ENCODE measurements at places on chromosomes 12 and 14.

DNA sequence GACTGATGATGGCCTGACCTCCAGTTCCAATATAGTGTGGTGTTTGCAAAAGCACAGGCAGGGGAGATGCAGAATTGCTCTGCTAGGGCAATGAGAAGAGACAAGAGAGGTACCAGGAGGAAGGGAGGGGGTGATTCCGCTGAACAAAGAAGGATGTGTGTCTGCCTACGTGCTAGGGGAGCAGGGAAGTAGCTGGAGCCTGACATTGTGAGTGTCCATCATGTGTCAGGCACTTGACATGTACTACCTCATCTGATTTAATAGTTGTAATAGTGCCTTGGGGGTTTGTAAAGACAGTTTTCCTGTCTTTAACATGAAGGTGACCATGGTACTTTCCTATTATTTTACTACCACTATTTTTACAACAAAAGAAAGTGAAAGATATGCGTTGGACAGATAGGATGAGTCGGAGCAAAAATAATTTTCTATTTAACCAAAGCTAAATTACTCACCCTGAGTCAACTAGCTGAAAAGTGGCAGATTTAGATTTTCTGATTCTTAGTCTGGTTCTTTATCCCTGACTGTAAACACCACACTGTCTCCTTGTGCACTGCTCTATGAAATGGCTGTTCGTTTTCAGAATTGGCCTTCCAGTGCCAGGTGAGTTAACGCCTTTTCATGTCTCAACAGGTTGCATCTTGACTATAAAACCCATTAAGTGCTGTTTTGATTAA lies 33.7 kb upstream of the TEAD4 start:
- DNase-seq, result no peak

DNA sequence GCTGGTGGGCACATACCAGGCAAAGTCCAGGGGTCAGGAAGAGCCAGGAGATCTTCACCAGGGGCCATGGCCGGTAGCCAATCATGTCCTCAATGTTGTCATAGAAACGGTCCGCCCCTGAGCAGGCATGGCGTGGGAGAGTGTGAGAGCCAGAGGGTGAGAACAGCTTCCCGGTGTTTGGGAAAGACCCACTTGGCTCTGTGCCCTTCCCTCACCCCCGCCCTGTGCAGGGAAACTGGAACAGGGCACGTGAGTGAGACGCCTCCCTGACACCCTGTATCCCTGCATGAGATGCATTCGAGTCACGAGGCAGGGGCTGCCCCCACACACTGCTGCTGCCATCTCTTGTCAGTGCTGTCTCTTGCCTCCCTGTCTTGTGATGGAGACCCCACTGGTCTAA lies 20.7 kb downstream of the SLC6A12 start:
- DNase-seq, result no peak

GRCh38 chr14:66503532-66503931 lies 4.4 kb upstream of the GPHN start:
- DNase-seq, result no peak

GRCh38 chr12:113044516-113044915 lies 12.0 kb upstream of the DTX1 start:
- no peak for DNase-seq

DNA sequence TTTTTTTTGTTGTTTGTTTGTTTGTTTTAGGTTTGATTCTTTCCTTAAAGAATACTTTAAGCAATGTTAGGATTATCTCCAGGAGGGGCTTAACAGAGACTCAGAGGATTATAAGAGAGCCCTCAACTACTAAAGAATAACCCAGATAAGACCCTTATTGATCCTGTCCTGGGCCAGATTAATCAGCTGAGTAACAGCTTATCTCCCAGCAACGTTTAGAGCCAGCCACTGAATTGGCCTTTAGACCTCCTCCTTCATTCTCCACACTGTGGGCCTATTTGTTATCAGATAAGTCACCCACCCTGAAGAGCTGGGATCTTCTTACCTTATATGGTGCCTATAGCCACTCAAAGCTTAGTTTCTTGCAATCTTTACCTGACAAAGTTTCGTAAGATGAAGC lies 71.1 kb downstream of the FIGNL2 start:
- DNase-seq, result no peak

- DNase-seq, result no peak
Measured at GRCh38 chr12:45914090-45914489, 76.3 kb downstream of the SCAF11 start.

DNA sequence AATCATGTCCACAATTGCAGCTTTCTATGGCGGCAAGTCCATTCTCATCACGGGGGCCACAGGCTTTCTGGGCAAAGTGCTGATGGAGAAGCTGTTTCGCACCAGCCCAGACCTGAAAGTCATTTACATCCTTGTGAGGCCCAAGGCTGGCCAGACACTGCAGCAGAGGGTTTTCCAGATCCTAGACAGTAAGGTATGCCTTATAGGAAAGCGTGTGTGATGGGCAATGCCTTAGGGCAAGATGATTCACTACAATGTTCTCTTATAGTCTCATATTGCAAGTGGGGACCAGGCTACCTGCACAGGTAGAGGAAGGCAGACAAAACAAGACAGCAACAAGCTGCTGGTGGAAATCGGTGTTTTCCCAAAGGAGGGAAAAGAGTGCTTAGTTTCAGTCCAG lies 110.5 kb downstream of the ERGIC2 start:
- no peak for DNase-seq

- no peak for DNase-seq
Measured at GRCh38 chr14:100294963-100295330, 11.3 kb downstream of the SLC25A29 start.

DNA sequence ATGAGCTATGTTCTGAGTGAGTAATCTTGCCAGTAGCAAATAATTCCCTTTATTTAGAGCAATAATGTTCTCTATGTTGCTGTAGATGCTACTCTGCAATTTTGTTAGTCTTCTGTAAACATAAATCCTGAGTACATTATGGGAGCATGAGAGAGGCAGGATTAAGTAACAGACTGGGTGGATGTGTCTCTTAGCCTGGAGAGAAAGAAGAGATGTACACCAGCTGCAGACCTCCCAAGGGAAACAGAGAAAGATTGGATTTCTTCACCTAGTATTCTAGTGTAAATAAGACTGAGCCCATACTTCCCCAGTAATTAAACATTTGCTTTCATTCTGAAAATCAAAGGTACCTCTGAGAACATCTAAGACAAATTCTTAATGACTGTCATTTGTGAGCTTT lies 564.0 kb downstream of the TRHDE start:
- no peak for DNase-seq

GRCh38 chr12:92933606-92934005 lies 4.5 kb upstream of the EEA1 start:
- DNase-seq, result no peak

DNA sequence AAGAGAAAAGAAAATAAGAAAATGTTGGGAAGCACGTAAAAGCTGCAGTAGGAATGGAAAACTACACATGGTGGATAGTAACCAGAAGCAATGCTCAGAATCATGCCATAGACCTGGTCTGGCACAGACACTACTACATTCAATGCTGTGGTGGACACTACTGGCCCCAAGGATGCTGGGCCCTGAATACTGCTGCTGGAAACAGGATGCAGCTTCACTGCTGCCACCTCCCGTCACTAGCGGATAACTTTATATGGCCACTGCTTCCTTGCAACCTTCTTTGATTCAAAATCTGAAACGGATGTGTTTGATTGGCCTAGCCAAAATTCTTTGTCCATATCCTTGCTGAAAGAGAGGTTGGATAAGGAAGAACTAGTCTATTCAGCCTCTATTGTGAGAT lies 30.7 kb downstream of the ADCY6 start:
- no peak for DNase-seq

DNA sequence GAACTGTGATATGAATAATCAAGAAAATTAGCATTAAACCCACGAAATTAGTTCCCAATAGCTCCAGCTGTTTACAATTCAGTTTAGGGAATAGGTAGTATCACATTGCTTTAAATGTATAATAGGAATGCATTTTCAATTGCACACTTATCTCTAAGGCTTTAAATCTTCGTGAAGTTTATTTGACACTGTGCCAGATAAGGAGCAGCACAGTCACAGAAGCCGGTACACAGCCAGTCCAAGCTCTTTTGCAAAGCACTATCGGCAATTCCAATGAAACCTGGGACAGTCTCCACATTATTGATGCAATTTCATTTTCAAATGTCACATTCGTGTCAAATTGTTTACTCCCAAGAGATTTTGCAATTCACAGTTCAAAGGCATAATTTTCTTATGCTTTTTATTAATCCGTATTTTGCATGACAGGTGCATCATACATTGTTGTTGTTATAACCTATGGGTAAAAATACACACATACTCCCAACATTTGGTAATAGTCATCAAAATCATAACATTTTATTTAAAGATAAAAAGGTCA lies 602.8 kb downstream of the RPS29 start:
- no peak for DNase-seq

- no peak for DNase-seq
Measured at GRCh38 chr12:88952562-88952942, 372.3 kb upstream of the KITLG start.

DNA sequence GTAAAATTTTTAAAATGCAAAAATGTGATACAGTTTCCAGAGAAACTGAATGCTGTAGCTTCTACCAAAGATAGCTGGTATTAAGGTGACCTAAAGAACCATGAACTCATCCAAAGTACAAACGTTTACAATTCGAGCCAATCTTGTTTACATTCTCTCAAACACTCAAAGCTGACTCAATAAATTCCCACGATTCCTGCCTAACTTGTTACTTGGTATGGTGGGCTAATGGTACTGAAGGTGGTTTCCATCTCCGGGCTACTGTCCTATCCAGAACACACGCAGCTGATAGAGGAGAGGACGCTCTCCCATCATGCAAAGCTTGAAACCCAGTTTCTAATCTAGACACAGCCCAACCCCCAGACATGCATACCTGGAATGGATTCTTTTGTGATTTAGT lies 31.5 kb downstream of the RAD9B start:
- DNase-seq, result no peak

DNA sequence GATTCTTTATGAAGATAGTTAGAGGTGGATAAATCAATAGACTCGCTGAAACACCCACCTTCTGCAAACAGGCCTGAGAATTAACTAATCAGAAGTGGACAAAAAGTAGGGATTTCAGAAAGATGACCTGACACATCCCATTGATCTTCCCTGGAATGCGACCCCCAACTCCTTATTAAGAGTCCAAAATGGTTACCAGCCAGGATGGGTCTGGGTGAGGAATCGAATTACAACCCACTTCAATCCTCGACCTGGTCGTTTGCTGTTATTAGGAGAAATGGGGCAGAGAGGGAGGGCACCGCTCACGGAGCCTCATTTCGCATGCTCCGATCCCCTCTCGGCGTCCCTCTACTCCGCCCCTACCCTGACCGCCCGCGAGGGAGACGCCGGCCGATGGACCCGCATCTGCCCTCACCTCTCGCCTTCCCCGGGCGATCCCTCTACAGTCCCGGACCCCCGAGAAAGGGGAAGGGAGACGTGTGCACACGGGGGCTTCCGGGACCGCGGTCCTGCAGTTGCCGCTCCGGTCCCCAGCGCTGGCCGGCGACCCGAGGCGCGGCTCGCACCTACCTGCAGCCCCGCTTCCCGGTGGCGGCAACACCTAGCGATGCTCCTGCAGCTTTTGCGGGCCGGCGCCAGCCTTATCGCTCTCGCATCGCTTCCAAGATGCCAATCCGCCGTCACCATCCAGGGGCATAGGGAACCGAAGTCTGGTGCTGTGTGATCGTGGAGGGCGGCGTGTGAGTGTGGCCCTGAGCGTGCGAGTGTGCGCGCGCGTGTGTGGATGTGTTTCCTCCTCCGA lies 69.3 kb upstream of the USP15 start:
- no peak for DNase-seq

DNA sequence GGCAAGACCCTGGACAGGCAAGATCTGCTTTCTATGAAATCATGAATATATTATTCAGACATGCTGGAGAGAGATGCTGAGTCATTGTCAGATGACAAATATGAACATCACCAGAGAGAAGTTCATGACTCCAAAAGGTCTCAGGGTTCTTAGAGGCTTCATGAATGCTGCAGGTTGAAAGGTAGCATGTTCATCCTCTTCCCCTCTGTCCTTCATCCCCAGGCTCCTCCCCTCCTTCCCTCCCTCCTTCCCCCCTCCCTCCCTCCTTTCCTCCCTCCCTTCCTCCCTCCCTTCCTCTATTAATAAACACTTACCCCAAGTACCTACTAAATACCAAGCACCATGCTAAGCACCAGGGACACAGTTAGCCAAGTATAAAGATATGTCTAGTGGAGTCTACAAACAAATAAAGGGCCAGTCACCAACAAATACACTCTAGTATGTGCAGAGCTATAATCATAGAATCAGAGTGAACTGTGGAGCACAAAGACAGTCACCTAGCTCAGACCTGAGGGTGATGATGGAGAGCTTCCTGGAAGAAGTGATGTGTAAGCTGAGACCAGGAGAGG lies 46.2 kb downstream of the RPH3A start:
- no peak for DNase-seq

- no peak for DNase-seq
Measured at GRCh38 chr12:131387281-131388163, 323.4 kb upstream of the SFSWAP start.

DNA sequence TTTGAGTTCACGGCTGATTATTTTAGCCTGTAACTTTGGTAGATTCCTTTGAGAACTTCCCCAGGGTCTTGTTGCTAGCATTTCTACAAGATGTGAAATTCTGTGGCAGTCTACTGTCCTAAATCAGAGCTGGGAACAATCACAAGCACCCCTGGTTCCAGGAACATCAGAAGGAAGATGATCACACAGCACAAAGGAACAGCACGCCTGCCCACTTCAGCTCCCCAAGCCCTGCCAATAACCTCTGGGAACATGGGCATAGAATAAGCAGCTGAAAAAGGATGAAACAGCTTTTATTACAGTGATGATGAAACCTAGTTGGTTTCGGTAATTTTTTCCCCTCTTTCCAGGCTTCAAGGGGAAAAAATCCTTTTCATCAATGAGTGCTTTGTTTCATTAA lies 12.3 kb downstream of the GPR19 start:
- no peak for DNase-seq

DNA sequence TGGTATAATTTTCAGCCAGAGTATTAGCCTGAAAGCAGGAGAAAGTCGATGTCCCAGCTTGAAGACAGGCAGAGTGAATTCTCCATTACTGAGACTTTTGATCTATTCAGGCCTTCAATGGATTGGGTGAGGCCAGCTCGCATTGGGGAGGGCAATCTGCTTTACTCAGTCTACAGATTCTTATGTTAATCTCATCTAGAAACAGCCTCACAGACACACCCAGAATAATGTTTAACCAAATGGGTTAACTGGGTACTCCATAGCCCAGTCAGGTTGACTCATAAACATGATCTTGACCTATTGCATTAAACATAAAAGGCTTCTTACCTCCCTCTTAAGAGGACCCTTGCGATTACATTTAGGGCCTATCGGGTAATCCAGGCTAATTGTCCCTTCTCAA lies 118.0 kb downstream of the KTN1 start:
- DNase-seq, result no peak

- DNase-seq, result no peak
Measured at GRCh38 chr12:28443337-28443736, 253.1 kb downstream of the CCDC91 start.

Data from left forelimb (tissue), 1 donor.